Mucosa of gallbladder (tissue), 1 donor: ENCODE measurements at places on chromosomes 6 and 20.

- no peak for DNase-seq
These were observed 15.6 kb downstream of the VGLL2 start for GRCh38 chr6:117280922-117281321.

- DNase-seq = no peak
These were observed 125.2 kb downstream of the KIF6 start for GRCh38 chr6:39599973-39600372.

GRCh38 chr20:1761598-1761997 is 104.0 kb upstream of the SIRPG start:
- no peak for DNase-seq

DNA sequence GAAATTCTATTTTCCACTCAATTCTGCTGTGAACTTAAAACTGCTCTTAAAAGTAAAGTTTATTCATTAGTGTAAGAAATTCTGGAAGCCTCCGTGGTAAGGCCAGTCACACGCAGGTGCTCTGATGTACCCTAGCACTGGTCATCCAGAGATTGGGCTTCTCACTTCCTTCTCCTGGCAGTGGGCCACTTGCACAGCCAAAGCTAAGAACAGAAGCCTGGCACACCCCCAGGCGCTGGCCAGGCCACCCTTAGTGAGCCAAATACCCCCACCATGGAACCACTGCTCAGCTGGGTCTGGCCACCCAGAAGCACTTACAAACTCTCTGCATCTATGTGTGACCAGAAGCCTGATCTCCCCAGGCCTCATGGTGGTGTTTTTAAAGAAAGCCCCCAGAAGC is 35.3 kb upstream of the ARFGEF2 start:
- no peak for DNase-seq

- DNase-seq = no peak
These were observed 62.0 kb upstream of the CD93 start for GRCh38 chr20:23147964-23148730.

GRCh38 chr20:35237486-35237885 is 11.0 kb downstream of the MMP24 start:
- DNase-seq = no peak

GRCh38 chr6:161557333-161558107 is 283.7 kb upstream of the AGPAT4 start:
- no peak for DNase-seq

GRCh38 chr6:150150821-150151646 is 8.2 kb downstream of the PPP1R14C start:
- no peak for DNase-seq

GRCh38 chr6:128339635-128340450 is 180.6 kb downstream of the PTPRK start:
- no peak for DNase-seq

- DNase-seq = no peak
These were observed 43.6 kb downstream of the SLC24A3 start for GRCh38 chr20:19256085-19256484.
